ENCODE measurements at places on chromosomes 12 and 14. TPM values are rescaled to one million over a fixed set of nuclear protein-coding genes. Genes with fewer than 3 reads are reported as not detected.

DNA sequence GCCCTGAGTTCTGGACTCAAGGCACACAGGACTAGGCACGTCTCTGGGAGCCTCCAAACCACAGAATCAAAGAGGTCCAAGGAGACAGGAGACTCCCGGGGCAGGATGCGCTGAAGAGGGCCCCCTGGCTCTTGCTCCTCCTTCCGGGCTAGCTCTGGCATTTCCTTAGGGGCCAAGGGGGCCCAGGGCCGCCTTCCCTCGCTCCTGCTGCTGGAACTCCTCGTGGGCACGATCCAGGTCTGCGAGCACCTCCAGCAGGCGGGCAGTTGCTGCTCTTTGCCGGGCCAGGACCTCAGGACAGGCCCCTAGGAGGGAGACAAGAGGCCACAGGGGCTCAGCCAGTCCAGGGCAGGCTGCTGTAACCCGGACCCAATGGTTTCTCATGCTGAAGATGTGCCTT is 35.8 kb downstream of the RASAL1 start:
- no peak overlapping the region for H3K4me3 ChIP-seq
- no peak for DNase-seq
- H3K4me1 ChIP-seq, result peaks cover 15% of the 10 kb centered on the region

DNA sequence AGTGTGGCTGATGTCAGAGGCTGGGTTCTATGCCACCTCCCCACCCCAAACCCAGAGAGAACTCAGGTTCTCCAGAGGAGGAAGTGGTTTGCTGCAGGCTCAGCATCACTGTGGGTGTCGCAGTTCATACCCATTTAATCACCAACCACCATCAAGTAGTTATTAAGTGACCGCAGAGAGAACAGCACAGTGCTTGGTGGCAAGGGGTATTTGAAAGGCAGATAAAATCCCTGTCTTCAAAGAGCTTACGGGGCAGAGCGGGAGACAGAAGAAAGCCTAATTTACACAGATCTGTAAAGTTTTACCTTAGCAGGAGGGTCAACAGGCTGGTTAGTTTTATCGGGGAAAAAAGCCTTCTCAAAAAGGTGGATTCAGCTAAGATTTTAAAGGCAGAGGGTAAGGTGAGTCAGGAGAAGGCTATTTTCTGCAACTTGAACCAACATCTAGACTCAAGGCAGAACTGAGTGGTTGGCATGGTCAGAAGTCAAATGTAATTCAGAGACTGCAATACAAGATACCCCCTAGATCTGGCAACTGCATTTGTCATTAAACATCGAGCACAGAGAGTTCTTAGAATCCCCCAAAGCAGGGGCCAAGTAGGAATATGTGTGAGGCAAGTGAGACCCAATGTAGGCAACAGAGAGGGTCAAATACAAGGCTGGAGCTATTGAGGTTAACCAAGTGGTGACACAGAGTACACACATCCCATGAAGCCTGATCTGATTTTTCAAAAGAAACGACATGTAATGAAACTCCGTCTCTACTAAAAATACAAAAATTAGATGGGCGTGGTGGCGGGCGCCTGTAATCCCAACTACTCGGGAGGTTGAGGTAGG is 13.2 kb downstream of the PXN start:
- no peaks in the 10 kb centered on the region for H3K27me3 ChIP-seq
- H3K4me3 ChIP-seq, result no peak overlapping the region
- no peak for DNase-seq
- H3K27ac ChIP-seq, result no peak overlapping the region
- peaks cover 30% of the 10 kb centered on the region for H3K36me3 ChIP-seq

DNA sequence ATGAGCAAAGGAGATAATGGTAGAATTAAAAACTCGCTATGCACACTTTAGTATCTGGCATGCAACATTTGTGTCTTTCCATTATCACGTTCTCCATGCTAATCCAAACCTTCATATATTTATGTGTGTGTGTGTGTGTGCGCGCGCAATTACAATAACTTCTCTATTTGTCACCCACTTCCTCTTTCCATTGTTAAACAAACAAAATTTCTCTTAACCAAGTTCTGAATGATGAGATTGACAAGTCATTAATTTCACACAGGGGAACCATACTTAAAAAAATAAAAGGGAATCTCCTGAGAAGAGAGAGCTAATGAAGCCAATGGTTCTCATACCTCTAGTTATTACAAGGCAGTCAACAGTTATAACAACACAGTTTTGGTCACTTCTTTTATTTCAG is 575.9 kb upstream of the MDGA2 start:
- H3K27ac ChIP-seq, result no peak overlapping the region
- no peak for DNase-seq
- H3K36me3 ChIP-seq, result no peaks in the 10 kb centered on the region

- H3K27ac ChIP-seq, result no peak overlapping the region
- no peak overlapping the region for H3K4me3 ChIP-seq
- H3K36me3 ChIP-seq, result no peaks in the 10 kb centered on the region
- H3K4me1 ChIP-seq, result no peaks in the 10 kb centered on the region
- peaks cover 68% of the 10 kb centered on the region for H3K27me3 ChIP-seq
- peak; percentile 14 for DNase-seq
These were observed 157.1 kb upstream of the CCND2 start for GRCh38 chr12:4116251-4117111.

DNA sequence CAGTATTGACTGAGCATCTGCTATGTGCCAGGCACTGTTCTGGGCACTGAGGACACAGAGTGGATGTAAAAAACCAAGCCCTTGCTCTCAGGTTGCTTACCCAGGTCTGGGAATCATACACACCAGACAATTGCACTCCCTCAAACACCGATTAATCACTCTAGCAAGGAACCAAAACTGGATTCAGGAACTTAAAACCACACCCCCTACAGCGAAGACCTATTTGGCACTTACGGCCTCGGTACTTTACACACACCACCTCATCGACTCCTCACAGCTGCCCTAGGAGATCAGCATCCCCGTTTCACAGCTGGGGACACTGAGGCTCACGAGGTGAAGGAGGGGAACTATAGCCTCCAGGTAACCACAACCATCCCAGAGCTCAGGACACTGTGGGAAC is 1.6 kb downstream of the GLTP start:
- peaks cover 24% of the 10 kb centered on the region for H3K36me3 ChIP-seq
- peaks cover 26% of the 10 kb centered on the region for H3K4me1 ChIP-seq
- peaks cover 13% of the 10 kb centered on the region for H3K27me3 ChIP-seq

Gene CMA1
- not detected for total RNA-seq

Gene ENDOU
- 0.42 TPM for total RNA-seq

DNA sequence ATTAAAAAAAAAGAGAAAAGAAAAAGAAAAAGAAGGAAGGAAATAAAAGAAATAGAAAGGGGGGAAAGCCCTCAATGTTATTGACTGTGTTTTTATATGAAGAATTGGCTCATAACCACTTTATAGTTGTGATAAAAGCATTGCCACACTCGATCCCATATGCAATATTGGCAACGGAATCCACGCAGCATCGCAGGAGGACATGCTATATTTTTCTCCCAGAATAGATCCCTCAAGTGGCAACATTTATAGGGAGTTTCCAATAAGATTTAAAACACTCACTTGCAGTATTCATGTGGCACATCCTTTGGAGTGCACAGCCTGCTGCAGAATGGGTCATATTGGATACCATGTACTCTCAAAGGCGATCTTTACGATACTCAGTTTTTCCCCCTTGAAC is 223.3 kb downstream of the EGLN3 start:
- no peak overlapping the region for H3K27ac ChIP-seq
- H3K36me3 ChIP-seq, result no peaks in the 10 kb centered on the region
- H3K4me1 ChIP-seq, result no peaks in the 10 kb centered on the region
- DNase-seq, result no peak
- H3K4me3 ChIP-seq, result no peak overlapping the region

Gene CDH24
- total RNA-seq, result 5.7 TPM

DNA sequence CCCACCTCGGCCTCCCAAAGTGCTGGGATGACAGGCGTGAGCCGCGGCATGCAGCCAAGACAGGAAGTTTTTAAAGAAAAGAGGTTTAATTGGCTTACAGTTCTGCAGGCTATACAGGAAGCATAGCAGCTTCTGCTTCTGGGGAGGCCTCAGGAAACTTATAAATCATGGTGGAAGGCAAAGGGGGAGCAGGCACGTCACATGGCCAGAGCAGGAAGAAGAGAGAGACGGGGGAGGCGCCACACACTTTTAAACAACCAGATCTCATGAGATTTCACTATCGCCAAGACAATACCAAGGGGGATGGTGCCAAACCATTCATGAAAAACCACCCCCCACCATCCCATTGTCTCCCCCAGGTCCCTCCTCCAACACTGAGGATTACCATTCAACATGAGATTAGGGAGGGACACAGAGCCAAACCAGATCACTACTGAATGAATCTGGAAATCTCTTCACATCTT is 14.1 kb downstream of the CCDC63 start:
- no peak for DNase-seq
- no peak overlapping the region for H3K4me3 ChIP-seq
- H3K27me3 ChIP-seq, result peaks cover 9% of the 10 kb centered on the region
- no peak overlapping the region for H3K27ac ChIP-seq
- H3K36me3 ChIP-seq, result no peaks in the 10 kb centered on the region

GRCh38 chr14:64968167-64968566 is 4.0 kb downstream of the RAB15 start:
- no peaks in the 10 kb centered on the region for H3K27me3 ChIP-seq
- DNase-seq, result no peak
- H3K4me3 ChIP-seq, result no peak overlapping the region
- H3K27ac ChIP-seq, result peak overlapping the region; percentile 13
- peaks cover 52% of the 10 kb centered on the region for H3K4me1 ChIP-seq
- H3K36me3 ChIP-seq, result peaks cover 27% of the 10 kb centered on the region

DNA sequence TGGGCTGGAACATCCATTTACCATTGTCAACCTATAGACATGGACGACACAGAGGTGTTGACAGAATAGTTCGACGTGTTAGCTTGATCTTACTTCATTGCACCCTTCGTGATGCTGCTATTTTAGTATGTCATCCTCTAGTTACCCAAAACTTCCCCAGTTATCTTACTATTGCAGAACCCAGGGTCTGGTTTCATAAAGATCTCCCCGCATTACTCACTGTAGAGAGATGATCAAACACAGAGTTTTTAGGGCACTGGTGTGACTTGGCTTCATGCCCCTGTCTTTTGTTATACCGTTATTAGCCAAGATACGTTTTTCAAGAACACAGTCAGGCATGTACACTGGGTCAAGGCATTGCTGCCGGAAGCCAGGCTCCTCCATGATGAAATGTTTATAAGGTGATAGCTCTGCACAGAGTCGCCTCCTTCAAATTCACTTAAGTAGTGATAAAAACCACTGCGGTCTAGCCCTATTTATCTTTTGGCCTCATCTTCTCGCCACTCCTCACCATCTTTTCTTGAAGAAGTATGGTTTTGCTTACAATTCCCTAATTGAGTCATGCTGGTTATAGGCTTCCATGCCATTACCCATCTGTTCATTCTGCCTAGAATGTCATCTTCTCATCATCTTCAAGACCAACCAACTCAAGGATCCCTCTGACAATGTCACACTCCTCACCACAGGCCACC is 1127.9 kb downstream of the VRK1 start:
- DNase-seq, result no peak
- H3K27ac ChIP-seq, result no peak overlapping the region
- no peak overlapping the region for H3K4me3 ChIP-seq
- no peaks in the 10 kb centered on the region for H3K4me1 ChIP-seq

Gene ACSS3
- total RNA-seq, result 0.21 TPM

GRCh38 chr12:114920771-114921554 is 237.0 kb upstream of the TBX3 start:
- DNase-seq, result no peak
- H3K4me3 ChIP-seq, result no peak overlapping the region
- no peak overlapping the region for H3K27ac ChIP-seq
- no peaks in the 10 kb centered on the region for H3K4me1 ChIP-seq
- no peaks in the 10 kb centered on the region for H3K27me3 ChIP-seq

DNA sequence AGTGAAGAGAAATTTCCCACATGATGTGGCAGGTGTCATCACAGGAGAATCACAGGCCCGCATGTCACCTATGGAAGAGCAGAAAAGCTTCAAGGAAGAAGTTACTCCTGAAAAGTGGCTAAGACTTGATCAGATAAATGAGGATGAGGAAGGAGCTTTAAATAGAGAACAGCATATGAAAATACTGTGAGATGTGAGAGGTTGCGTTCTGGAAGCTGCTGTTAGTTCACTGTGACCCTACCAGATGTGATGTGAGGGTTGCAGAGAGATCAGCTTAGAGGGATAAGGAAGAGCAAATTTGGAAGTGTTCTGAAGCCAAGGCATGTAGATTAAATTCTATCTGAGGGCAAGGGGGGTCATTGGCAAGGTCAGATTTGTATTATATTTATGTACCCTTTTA is 17.1 kb downstream of the ERP27 start:
- H3K4me3 ChIP-seq, result no peak overlapping the region
- H3K27me3 ChIP-seq, result no peaks in the 10 kb centered on the region
- DNase-seq, result no peak

- H3K4me3 ChIP-seq, result no peak overlapping the region
- no peaks in the 10 kb centered on the region for H3K27me3 ChIP-seq
- no peak overlapping the region for H3K27ac ChIP-seq
- DNase-seq, result no peak
- H3K36me3 ChIP-seq, result no peaks in the 10 kb centered on the region
- peaks cover 37% of the 10 kb centered on the region for H3K4me1 ChIP-seq
These were observed 16.4 kb upstream of the KERA start for GRCh38 chr12:91074154-91074709.

DNA sequence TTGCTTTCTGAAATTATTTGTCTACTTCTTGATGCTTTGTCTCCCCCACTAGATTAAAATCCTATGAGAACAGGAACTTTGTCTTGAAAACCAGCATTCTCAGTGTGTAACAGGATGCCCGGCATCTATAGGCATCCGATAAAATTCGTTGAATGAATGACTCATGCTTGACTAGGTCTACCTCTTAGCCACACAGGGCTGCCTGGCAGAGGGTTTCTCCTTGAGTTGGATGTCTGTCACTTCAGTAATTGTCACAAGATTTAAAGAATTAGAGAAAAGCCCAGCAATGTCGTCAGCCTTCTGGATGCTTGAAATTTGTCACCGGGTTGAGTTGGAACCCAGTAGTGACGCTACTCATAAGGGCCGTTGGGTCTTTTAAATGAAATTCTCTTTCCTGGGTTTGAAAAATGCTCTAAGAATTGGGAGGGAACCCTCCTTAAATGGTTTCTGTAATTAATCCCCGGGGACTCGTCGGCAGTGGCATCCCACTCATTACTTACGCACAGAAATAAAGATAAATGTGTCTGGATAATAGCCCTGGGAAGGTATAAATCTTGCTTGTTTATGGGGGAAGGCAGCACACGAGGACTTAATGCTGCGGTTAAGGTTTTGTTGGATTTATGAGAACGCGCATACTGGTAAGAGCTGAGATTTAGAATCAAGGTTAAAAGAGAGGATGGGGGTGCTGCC is 194.1 kb downstream of the AACS start:
- peaks cover 73% of the 10 kb centered on the region for H3K27me3 ChIP-seq
- H3K36me3 ChIP-seq, result no peaks in the 10 kb centered on the region
- H3K4me1 ChIP-seq, result no peaks in the 10 kb centered on the region
- no peak for DNase-seq
- no peak overlapping the region for H3K27ac ChIP-seq
- no peak overlapping the region for H3K4me3 ChIP-seq

Gene ATF7IP
- 89.0 TPM for total RNA-seq

Gene BDKRB1
- not detected for total RNA-seq

GRCh38 chr14:35858521-35859209 is 32.5 kb downstream of the BRMS1L start:
- no peak overlapping the region for H3K4me3 ChIP-seq
- no peaks in the 10 kb centered on the region for H3K27me3 ChIP-seq
- no peaks in the 10 kb centered on the region for H3K36me3 ChIP-seq
- DNase-seq, result no peak

GRCh38 chr12:78402366-78403134 is 462.0 kb upstream of the SYT1 start:
- DNase-seq, result no peak
- H3K27ac ChIP-seq, result no peak overlapping the region
- H3K4me3 ChIP-seq, result no peak overlapping the region
- H3K36me3 ChIP-seq, result no peaks in the 10 kb centered on the region
